ENCODE measurements at places on chromosomes 1 and 21.

GRCh38 chr21:14675774-14676530 lies 129.8 kb upstream of the SAMSN1 start:
- no peak for DNase-seq

DNA sequence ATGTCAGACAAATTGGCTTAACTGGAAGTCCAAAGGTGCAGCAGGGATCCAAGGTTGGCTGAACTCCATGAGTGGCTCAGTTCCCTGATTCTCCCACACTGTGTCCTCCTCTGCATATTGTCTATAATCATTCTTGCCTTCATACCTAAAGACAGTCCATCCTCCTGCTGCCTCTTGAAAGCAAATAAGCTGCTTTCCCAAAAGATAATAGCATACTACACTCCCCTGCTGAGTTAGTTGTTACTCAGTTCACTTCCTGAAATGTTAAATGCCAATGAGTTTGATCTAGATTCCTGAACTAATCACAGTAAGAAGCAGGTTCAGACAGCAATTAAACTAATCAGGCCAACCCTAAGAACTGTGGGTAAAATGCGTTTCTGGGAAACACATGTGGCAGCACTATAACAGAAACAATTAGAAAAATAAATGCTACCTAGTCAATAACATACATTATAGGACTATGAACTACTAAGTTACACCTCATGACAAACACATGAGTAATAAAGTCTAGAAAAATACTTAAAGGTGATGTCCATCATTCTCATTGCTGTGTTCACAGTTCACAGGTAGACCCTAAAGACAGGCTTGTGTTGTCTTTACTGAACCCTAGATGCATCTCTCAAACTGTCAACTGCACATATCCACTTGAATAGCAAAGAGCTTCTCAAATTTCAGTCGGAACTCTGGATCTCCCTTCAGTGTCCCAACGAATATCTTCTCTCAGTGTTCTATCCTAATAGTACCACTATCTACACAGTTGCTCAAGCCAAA lies 50.8 kb upstream of the BOLA1 start:
- DNase-seq: no peak

DNA sequence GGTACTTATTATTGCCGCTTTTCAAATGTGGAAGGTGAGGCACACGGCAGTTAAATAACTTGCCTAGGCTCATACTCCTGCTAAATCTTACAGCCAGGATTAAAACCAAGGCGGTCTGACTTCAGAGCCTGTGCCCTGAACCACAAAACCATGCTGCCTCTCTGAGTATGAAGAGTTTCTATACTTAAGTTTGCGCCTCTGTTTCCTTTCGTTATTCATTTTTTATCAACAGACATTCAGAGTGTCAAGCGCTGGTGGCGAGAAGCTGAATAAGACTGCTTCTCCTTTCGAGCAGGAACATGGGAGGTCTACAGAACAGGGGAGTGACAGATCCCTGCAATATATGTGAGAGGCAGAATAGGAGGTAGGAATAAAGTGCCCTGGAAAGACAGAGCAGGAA lies 96.0 kb upstream of the DUSP10 start:
- no peak for DNase-seq

GRCh38 chr1:74681001-74681400 lies 7.4 kb upstream of the ERICH3 start:
- no peak for DNase-seq

GRCh38 chr1:93002781-93003180 lies 41.5 kb upstream of the DIPK1A start:
- no peak for DNase-seq

- DNase-seq: no peak
Observed at GRCh38 chr1:201676641-201677040, 137.7 kb downstream of the NAV1 start.

- DNase-seq: no peak
Observed at GRCh38 chr1:185646202-185646683, 87.9 kb upstream of the HMCN1 start.

- no peak for DNase-seq
Observed at GRCh38 chr1:111441573-111442192, 7.4 kb downstream of the WDR77 start.

DNA sequence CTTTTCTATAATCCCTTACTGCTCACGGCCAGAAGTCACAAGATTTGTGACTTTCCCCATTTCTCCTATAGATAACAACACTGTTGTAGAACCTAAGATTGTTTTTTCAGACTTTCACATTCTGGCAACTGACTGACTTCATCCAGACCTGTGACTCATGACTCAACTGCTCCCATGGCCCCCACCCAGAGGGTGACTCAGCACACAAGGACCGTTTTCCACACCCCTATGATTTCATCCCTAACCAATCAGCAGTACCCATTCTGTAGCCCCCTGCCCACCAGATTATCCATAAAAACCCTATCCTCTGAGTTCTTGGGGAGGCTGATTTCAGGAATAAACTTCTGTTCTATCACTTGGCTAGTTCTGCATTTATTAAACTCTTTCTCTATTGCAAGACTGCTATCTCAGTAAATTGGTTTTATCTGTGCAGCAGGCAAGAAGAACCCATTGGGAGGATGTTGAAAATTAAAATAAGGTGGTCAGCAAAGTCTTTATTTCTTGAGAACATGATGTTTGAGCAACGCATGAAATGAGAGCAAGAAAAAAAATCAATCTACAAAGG lies 79.7 kb downstream of the NGF start:
- no peak for DNase-seq

Data from posterior cingulate gyrus (tissue), 11 donors.